Activated effector memory CD4-positive, alpha-beta T cell treated with anti-CD3 and anti-CD28 coated beads, Interleukin-2, amount 50 U/mL, for 16 hours (primary cell): ENCODE measurements at places on chromosomes 12 and 14.

- no peak for DNase-seq
Measured at GRCh38 chr12:94079566-94080340, 68.6 kb upstream of the PLXNC1 start.

DNA sequence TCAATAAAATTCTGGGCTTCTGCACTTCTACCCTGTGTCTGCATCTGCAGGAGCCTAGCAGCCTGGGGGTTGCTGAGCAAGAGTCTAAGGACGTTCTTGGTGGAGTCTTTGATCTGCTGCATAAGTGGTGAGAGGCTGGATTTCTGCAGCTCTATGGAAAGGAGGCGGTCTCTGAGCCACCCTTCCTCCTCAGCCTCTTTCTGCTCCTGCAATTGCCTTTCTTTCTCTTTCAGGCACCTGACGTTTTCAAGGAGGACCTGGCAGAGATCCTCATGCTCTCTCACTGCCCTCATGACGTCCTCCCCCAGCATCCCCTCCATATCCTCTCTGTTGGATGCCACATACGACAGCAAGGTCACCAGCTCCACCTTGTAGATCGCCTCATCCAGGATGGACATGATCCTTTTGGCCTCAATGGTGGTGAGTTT, 13.6 kb upstream of the TPCN1 start:
- no peak for DNase-seq

- no peak for DNase-seq
Measured at GRCh38 chr14:92561906-92562479, 48.4 kb downstream of the RIN3 start.

GRCh38 chr14:97025722-97026121, 228.5 kb downstream of the VRK1 start:
- no peak for DNase-seq

- DNase-seq = peak; percentile 64
Measured at GRCh38 chr14:64387232-64387781, 846 bp upstream of the MTHFD1 start.

- DNase-seq = no peak
Measured at GRCh38 chr12:20436316-20436715, 68.0 kb downstream of the PDE3A start.

- no peak for DNase-seq
Measured at GRCh38 chr12:75760573-75761294, 249.3 kb upstream of the KRR1 start.

- DNase-seq = no peak
Measured at GRCh38 chr12:40820794-40821484, 128.7 kb downstream of the CNTN1 start.

DNA sequence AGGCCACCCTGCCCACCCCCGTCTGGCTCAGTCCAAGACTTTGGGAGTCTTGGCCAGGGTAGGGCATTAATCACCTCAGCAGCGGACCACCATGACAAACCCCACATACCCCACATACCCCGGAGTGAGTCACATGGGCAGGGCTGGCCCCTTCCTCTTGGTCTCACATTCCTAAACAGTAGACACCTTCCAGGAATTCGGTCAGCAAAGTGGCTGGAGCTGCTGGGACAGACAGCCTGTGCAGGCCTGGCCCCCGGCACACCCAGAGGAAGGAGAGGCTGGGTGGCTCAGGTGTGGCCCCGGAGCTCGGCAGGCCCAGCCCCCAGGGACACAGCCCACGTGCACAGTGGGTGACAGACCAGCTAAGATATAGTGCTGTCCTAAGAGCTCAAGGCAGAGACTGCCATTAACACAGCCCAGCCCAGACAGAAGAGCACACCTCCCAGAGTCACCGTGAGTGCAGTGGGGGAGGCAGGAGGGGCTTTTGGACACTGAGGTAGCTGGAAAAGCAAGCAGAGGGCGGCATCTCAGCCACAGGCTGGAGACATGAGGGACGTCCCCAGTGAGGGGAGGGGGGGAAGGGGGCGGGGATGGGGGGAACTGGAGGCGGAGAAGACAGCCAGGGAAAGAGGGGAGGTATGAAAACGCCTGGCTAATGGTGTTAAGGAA, 24.0 kb downstream of the CCDC85C start:
- DNase-seq = no peak

- DNase-seq = no peak
Measured at GRCh38 chr14:61188978-61189808, 91.9 kb downstream of the TMEM30B start.

DNA sequence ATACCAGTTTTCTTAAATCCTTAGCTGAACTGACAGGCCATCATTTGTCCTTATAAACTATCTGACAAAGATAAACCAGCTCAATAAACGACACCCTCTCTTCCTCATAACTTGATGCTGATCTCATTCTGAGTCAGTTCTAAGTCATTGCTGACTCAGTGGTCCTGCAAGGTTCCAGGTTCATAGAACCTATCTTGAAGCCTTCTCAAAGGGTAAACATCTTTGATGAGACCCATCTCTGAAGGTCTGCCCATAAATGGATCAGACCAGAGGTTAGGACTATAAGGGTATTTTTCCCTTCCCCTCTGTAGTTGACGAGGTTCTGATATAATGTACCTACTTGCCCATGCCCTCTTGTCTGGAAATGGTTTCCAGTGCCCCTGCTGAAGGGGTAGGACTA, 11.9 kb downstream of the NAA25 start:
- peak; percentile 61 for DNase-seq

DNA sequence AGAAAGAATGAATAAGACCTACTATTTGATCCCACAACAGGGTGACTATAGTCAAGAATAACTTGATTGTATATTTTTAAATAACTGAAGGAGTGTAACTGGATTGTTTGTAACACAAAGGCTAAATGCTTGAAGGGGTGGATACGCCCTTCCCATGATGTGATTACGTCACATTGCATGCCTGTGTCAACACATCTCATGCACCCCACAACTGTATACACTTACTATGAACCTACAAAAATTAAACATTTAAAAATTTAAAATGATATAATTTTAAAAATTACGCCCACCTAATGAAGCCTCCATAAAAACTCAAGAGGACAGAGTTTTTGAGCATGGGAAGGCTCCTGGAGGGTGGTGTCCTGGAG, 94.5 kb downstream of the SCARB1 start:
- no peak for DNase-seq

DNA sequence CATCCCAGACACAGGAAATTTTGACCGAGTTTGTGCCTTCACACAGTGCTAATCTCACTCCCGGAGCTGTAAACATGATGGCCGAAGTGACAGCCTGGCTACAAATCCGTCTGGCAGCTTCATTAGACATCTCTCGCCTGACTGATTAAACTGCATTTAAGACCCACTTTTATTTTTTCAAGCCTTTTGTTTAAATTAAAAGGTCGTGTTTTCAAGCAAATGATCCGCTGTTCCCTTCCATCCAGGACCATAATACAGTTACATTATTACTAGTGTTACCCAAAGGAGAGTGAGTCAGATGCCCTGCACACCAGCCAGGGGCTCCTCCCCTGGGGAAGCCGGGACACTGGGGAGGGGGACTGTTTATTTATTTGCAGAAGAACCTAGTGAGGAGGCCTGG, 200.2 kb downstream of the EXOC5 start:
- no peak for DNase-seq

DNA sequence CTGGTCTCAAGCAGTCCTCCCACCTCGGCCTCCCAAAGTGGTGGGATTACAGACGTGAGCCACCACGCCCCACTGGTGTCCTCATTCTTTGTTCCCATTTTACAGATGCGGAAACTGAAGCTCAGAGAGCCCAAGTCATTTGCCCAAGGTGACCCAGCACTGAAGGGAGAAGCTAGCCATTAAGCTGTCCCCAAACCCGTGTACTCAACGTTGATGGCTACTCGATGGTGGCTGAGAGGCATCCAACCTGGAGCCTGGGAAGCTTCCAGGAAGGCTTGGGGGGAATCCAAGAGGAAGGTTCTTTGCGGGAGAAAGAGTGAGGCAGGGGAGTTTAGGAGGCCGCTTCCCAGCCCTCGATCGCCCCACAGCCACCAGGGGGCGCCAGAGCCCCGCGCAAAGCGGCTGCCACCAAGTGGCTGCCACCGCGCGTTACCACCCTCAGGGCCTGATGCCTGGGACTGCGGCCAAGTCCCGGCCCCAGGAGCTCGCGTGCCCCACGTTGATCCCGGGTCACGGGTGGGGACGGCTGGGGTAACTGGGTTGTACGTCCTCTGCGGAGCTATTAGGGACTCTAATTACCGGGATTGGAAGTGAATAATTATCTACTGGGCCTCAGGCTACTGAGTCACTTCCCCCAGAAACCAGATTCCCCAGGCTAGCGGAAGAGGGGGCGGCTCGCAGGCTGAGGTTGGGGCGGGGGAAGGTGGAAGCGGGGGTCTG, 8.8 kb upstream of the SH2B3 start:
- peak; percentile 96 for DNase-seq

DNA sequence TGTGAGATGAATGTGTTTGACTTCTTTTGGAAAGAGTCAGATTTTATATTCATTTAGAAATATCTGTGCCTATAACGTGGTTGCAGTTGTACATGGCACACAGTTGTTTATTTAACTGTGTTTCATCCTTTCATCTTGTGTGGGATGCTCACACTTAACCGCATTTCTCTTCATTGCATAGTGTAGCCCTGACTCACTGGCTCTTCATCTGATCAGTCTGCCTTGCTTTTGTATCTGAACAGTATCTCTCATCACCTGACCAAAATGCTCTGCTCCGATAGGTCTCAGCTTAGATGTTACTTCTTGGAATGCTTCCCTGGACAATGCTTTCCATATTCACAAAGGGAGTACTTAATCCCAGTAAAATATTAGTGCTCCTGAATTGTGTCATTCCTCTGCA, 83.4 kb downstream of the PDE3A start:
- no peak for DNase-seq

DNA sequence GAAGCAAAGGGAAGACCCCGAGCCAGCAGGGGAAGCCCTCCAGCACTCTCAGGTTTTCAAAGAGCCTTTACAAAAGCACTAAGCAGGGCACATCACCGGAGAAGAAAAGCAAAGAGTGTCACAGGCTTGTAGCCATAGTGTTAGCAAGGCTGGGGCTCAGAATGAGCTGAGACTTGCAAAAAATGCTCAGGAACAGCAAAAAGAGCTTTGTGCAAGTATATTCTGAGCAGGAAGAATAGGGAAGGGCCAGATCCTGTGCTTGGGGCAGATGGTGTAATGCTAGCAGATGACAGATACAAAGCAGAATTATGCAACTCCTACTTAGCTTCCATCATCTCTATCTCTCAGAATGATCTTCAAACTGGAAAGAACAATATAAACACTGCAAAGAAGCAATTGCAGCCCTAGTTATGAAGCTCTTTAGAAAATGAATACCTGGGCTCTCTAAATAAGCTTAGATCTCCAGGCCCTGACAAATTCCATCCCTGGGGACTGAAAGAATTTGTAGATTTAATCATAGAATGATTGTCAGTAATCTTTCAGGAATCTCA, 23.7 kb upstream of the PARP11 start:
- DNase-seq = no peak

DNA sequence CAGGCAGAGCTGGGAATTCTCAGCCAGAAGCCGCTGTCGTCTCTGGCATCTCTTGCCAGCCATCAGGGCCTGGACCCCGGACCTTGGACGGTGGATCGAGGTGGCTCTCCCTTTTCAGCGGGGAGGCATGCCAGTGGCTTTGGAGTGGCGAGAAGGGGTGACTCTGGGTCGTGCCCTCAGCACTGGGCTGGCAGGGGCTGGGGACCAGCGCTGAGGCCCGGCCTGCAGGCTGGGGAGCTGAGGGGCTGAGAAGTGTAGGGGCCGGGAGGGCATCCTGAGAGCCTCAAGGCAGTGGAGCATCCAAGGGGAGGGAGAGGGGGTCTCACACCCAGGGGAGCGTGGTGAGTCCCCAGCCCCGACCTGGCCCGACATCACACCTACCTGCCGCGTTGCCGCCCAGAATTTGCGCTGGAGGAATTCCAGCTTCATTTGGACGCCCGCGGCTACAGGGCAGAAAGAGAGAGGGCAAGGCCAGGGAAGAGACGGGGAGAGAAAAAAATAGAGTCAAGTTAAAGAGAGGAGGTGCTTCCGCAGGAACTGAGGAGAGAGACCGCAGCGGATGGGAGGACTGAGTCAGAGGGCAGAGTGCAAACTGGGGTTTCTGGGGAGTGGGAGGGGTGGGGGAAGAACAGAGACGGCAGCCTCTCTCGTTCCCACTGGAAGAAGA, 9.0 kb upstream of the LRTM2 start:
- peak; percentile 84 for DNase-seq

- no peak for DNase-seq
Measured at GRCh38 chr12:115830070-115830469, 447.4 kb downstream of the MED13L start.

- no peak for DNase-seq
Measured at GRCh38 chr14:76968621-76969063, 59.9 kb downstream of the IRF2BPL start.

DNA sequence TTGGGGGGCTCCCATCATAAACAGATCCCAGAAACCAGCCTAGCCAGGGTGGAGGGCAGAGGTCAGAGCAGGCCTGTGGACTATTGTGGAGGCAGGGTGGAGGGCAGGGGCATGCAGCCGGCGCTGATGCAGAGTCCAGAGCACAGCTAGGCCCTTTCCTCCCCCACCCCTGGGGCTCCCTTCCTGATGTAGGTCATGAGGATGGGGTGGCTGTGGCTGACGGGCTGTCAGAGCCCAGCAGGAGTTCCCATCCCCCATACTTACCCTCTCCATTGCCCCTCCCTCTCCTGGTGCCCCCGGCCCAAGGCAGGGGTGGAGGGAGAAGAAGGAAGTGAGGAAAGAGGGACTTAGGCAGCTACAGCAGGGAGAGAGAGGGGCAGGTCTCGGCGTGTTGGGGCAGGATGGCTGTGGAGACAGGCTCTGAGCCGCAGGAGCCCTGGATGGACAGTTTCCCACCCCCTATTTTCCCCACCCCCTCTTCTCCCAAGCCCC, 5.7 kb upstream of the ZNF385A start:
- no peak for DNase-seq

- DNase-seq = peak; percentile 98
Measured at GRCh38 chr14:24299255-24300191, at the start of the genes DHRS1 and NOP9. TSS of gene DHRS1 (minus strand) at chr14:24299780. CDS start at chr14:24299106, 674 bp downstream. TSS of gene NOP9 (plus strand) at chr14:24299850. CDS start at chr14:24299955, 105 bp downstream.

GRCh38 chr12:69415471-69416275, 54.5 kb upstream of the FRS2 start:
- DNase-seq = no peak

DNA sequence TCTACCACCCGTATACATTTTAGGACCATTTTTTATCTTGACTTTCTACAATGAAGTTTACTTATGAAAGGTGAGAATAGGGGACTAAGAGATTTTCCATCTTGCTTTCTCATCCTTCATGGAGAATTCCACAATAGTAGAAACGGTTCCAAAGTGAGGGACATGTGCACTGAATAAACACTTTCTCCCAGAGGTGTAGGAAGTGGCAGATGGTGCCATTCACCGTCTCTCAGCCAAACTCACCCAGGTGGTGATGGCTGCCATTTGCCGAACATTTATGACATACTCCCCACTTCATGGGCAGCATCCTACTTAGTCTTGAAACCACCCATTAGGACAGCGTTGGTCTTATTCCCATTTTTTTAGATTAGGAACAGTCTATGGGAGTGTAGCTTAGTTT, 540.5 kb downstream of the DIO2 start:
- no peak for DNase-seq

DNA sequence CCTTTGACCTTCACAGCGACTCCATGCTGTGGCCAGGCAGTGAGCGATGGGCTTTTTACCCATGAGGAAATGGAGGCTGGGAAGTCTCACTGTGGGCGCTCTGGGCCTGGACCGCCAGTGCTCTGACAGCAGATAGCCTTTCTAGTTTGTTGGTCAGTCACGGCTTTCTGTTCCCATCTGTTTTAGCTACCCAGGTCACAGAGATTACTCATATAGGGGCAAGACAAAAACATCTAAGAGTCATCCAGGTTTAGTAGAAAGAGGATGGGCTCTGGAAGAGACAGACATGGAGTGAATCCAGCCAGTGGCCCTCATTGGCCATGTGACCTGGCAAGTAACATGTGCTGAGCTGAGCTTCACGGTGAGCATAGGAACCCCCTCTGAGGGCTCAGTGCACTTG, 68.6 kb downstream of the MARK3 start:
- no peak for DNase-seq

GRCh38 chr12:62703011-62703380, 232.0 kb downstream of the PPM1H start:
- DNase-seq = no peak
